GM23338 (cell line): ENCODE measurements at places on chromosomes 6 and 20. TPM values are rescaled to one million over a fixed set of nuclear protein-coding genes. Genes with fewer than 3 reads are reported as not detected.
A peak's percentile ranks its signal among the peaks of the same experiment; 100 is the strongest.

DNA sequence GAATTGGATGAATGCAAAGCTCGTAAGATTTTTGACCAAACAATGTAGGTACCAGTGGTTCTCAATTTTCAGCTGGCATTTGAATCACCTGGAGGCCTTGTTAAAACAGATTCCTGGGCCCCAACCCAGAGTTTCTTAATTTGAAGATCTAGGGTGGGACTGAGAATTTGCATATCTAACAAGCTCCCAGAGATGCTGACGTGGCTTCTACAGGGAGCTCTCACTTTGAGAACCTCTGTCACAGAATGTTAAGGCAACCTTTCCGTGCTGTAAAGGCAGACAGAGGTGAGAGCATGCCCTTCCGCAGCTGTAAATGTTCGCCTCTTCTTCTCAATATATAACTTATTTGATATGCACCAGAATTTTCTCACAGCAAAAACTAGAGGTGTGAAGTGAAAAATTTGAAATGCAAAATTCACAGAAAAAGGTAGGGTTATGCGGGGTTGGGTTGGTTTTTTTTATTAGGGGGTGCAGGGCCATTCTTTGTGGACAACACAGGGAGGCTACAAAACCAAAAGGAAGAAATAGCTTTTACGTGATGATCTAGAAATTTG lies 69.4 kb downstream of the BMP2 start:
- DNase-seq = peak; percentile 31

TRIM31 gene
- not detected in 2 replicates for total RNA-seq

DNA sequence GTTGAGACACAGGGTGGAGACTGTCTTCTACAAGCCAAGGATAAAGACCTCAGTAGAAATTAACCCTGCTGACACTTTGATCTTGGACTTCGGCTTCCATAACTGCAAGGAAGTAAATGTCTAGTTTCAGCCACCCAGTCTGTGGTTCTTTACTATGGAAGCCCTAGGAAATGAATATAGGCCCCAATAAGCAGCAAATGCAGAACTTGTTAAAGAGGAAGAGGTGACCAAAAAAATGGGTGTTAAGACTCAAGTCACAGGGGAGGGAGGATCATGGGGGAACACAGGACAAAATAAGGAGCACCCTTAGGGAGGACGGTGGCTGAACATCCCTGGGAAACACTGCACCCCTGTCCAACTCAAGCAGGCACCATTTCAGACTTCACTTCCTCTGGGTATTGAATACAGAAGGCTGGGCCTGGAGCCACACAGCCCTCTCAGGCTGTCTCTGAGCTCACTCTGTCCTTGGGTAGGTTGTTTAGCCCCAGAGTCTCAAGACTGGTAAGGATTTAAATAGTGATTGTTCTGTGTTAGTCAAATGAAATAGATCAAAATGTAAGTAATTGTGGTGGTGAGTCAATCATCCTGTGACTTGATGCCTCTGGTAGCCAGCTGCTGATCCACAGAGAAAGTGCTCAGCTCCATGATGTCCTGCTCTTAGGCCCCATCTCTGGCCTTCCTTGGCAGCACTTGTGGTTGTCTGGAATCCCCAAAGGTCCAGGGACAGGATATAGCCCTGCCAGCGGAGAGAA lies 30.5 kb upstream of the SIRPD start:
- DNase-seq = no peak

DNA sequence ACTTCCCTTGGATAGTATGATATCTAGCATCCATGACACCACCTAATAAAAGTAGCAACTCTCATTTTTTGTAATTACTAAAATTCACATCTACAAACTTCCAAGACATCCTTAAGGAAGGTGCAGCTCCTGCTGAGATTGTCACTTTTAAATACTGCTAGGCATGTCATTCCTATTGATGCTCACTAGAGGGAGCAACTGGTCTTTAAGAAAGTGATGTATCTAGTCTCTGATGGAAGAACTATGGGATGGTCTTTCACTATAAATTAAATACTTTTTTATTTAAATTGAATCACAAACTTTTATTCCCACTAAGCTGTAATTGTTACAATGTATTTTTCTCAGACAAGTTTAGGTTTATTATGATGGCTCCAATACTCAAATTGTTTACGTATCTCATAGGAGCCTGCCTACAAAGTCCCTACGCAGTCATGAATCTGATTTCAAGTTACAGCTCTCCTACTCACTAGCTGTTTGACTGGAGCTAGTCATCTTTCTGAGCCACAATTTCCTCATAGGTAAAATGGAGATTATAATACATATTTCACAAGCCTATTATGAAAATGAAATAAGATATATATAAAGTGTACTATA lies 8.1 kb upstream of the TSPYL1 start:
- peak; percentile 75 for DNase-seq

SRSF12 gene
- total RNA-seq = 2.6 and 3.6 TPM in 2 replicates

- DNase-seq = no peak
Measured at GRCh38 chr6:155212106-155212505, 51.7 kb upstream of the CLDN20 start.

GRCh38 chr6:5752391-5752680 lies 254.4 kb downstream of the NRN1 start:
- peak; percentile 60 for DNase-seq

DNA sequence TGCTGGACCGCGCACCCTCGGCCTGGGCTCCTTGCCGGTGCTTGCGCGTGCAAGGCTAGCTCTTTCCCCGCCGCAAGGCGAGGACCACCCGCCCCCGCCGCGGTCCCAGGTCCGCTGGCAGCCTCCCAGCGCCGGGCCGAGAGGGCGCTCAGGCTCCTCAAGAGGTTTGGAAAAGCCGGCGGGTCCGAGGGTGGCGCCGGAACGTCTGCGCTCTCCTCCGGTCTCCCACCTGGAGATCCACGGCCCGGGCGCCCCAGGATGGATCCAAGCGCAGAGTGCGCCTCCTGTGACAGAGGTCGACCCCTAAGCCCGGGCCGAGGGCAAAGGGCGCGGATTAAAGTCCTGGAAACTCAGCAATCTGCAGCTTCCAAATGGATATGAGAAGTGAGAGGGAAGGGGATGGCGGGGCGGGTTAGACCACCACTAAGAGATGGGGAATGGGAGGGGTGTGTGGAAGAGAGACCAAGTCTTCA lies 575 bp upstream of the MICAL1 start:
- DNase-seq = peak; percentile 71

GRCh38 chr6:138724015-138724414 lies 49.6 kb upstream of the CCDC28A start:
- no peak for DNase-seq

DNA sequence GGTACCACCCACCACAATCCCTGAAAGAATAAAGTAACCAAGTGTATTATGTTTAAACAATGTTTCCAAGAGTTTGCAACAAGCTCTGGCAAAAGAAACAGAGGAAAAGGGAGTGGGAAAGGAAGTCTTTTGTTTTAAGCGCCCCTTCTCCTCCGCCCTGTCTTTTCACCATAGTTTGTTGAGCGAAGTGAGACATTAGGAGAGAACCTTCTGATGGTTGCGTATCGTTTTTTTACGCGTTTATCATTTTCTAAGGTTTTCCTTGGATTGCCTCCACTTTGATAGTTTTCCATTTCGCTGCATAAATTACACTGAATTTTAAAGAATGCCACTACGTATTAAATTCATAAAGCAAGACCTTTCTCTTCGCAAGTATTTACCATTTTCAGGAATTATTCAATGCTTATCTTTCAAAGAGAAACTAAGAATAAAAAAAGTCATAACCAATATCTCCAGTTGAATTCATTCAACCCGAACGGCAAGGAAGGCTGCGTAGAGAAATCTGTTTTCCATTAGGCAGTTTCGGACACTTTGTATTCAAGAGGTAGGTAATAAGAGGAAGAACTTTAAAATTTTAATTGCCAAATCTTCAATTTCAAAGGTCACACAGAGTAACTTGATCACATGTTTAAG lies 920 bp upstream of the EPHA7 start:
- peak; percentile 52 for DNase-seq

DNA sequence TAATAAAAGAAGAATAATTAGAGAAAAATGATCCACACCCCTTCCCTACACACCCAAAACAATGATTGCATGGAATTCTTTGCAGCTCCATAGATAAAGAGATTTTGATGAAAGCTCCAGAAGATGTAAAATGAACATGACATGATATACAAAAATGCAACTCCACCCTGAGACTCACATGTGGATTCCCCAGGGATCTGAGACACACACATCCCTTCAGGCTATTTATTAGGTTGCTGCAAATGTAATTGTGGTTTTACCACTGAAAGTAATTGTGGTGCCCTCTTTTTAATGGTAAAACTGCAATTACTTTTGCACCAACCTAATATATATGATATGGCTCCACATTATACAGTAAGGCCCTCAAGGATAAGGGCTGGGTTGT lies 40.4 kb upstream of the TBC1D7 start:
- no peak for DNase-seq

- peak; percentile 14 for DNase-seq
Measured at GRCh38 chr6:75130784-75131183, 75.1 kb downstream of the COL12A1 start.

DNA sequence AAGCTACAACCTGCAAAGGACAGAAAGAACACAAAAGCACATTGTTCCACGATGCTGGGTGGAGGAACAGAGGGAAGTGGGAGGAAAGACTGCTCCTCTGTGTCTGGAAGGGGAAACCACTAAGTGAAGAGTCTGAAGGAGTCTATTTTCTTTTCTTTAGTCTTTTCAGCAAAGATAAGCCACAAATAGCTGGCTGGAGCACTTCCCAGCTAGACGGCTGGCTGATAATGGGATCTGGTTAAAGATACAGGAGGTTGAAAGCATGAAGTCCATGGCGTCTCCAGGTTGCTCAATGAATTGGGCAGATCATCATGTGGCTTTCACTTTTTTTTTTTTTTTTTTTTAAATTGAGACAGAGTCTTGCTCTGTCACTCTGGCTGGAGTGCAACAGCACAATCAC lies 154.0 kb upstream of the KCNG1 start:
- DNase-seq = no peak

HAO1 gene
- not detected in 2 replicates for total RNA-seq

MUCL3 gene
- 0.12 TPM in 1 of 2 replicates, not detected in the other for total RNA-seq

TOX2 gene
- 0.54 and 1.5 TPM in 2 replicates for total RNA-seq

GRCh38 chr6:15259766-15260098 lies 13.9 kb downstream of the JARID2 start:
- DNase-seq = no peak

HLA-DPB1 gene
- total RNA-seq = 32.1 and 37.6 TPM in 2 replicates

- DNase-seq = no peak
Measured at GRCh38 chr20:44896583-44896982, 11.1 kb downstream of the YWHAB start.

NEU1 gene
- total RNA-seq = 41.1 and 47.4 TPM in 2 replicates
